Skeletal muscle tissue (tissue), 5 donors: ENCODE measurements at places on chromosomes 1 and 21. TPM values are rescaled to one million over a fixed set of nuclear protein-coding genes. Genes with fewer than 3 reads are reported as not detected.

Gene UBXN10
- 0.52 TPM for total RNA-seq

Gene SZRD1
- total RNA-seq: 13.0 TPM

Gene MSH4
- total RNA-seq: 1.0 TPM

Gene SLC44A3
- total RNA-seq: 2.6 TPM

Gene SPRR1B
- not detected for total RNA-seq

Gene POGK
- 12.5 TPM for total RNA-seq

Gene CHIA
- not detected for total RNA-seq

Gene DISP3
- not detected for total RNA-seq

Gene LAMTOR2
- 35.0 TPM for total RNA-seq
